NCI-H524 (cell line): ENCODE measurements at places on chromosomes 11 and 22.

DNA sequence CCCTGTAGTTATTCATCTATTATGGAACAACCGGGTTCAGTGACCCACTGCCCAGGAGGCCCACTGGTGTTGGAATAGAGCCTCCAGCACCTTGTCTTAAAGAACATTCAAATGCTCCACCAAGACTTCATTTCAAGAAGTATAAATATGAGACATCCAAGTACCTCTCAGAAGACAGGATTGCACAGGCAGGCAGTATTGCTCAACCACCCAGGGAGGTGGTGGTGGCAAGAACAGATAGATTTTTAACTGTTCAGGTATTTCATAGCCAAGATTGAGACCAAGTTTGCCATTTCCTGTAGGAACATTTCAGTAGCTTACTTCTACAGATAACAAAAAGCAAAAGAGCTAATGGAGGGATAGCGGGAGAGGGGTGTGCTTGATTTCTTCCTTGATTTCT, 78.7 kb downstream of the COMMD9 start:
- no peak for DNase-seq

DNA sequence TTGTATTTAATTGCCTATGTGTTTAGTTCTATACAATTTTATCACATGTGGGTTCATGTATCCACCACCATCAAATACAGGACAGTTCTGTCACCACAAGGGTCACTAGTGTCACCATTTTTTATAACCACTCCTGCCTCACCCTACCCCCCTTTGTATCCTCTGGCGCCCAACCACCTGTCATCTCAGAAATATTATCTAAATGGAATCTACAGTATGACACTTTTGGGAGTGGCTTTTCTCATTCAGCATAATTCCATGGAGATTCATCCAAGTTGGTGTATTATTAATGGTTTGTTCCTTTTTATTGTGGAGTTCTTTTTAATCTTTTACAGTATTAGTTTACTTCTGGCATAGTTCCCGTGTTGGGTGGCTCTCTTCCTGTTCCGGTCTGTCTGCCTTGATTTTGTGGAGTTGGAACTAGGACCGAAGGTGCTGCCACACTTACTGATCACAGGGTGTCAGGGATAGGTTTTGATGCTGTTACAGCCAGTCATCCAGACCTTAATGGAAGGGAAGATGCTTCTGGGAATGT, 58.5 kb downstream of the TNRC6B start:
- no peak for DNase-seq

DNA sequence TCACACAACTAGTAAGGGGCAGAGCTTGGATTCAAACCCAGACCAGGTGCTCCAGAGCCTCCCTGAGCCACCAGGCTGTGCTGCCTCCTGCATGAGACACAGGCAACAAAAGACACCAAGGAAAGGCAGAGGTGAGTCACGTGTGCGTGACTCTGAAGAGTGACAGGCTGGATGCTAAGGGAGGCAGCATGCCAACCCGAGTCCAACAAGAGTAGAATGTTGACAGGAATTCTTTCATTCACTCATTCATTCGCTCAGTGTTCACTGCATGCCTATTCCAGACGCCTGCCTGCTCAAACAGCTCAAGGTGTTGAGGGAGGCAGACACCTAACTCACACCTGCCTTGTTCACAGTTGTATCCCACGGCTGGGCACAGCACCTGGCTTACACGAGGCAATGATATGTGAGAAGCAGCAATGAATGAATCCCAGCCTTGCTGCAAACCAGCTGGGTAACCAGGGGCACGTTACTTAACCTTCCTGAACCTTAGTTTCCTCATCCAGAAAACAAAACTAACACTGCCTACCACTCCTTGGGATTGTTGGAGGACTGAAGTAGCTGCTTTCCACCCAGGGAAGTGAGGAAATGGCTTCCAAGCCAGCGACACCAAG, 73.8 kb upstream of the ARFGAP3 start:
- DNase-seq: no peak

GRCh38 chr11:86360775-86361395, 13.8 kb upstream of the CCDC81 start:
- no peak for DNase-seq
